ENCODE measurements at places on chromosomes 1 and 21. TPM values are rescaled to one million over a fixed set of nuclear protein-coding genes. Genes with fewer than 3 reads are reported as not detected.

CR1L gene
- 0.49 TPM for polyA plus RNA-seq

AKR7A2 gene
- polyA plus RNA-seq = 117 TPM

CFHR3 gene
- polyA plus RNA-seq = not detected

CNKSR1 gene
- polyA plus RNA-seq = not detected

HES3 gene
- polyA plus RNA-seq = not detected

TAS1R1 gene
- not detected for polyA plus RNA-seq

S100A7 gene
- not detected for polyA plus RNA-seq

RASAL2 gene
- polyA plus RNA-seq = 0.63 TPM

BGLAP gene
- polyA plus RNA-seq = not detected

S100A8 gene
- polyA plus RNA-seq = 27,689 TPM

KCNE2 gene
- not detected for polyA plus RNA-seq

RAP1GAP gene
- polyA plus RNA-seq = not detected

KCNC4 gene
- 0.12 TPM for polyA plus RNA-seq

RGS1 gene
- 17.7 TPM for polyA plus RNA-seq

MAN1A2 gene
- polyA plus RNA-seq = 10.5 TPM

CCDC24 gene
- polyA plus RNA-seq = 1.1 TPM

PGLYRP3 gene
- not detected for polyA plus RNA-seq

NR1I3 gene
- not detected for polyA plus RNA-seq

FALEC gene
- not detected for polyA plus RNA-seq

GUCA2A gene
- not detected for polyA plus RNA-seq

GSTM1 gene
- polyA plus RNA-seq = 27.7 TPM

GPR25 gene
- polyA plus RNA-seq = not detected

OR2L2 gene
- polyA plus RNA-seq = not detected

PTPN22 gene
- polyA plus RNA-seq = 43.7 TPM

AK4 gene
- 4.3 TPM for polyA plus RNA-seq

ARHGEF19 gene
- polyA plus RNA-seq = 7.9 TPM

OR14K1 gene
- polyA plus RNA-seq = not detected

BTG2 gene
- polyA plus RNA-seq = 539 TPM

SUSD4 gene
- 0.50 TPM for polyA plus RNA-seq

CAPZB gene
- polyA plus RNA-seq = 313 TPM

HSPA13 gene
- polyA plus RNA-seq = 13.9 TPM

CELA2B gene
- polyA plus RNA-seq = not detected

S100A3 gene
- polyA plus RNA-seq = 0.54 TPM

EVI5 gene
- polyA plus RNA-seq = 2.2 TPM

VANGL2 gene
- polyA plus RNA-seq = not detected

EPHB2 gene
- polyA plus RNA-seq = 5.6 TPM

SASS6 gene
- 0.11 TPM for polyA plus RNA-seq

CSF3R gene
- 270 TPM for polyA plus RNA-seq

CD101 gene
- 24.6 TPM for polyA plus RNA-seq

MANEAL gene
- 0.37 TPM for polyA plus RNA-seq

GMEB1 gene
- polyA plus RNA-seq = 16.0 TPM

MEGF6 gene
- 3.8 TPM for polyA plus RNA-seq
